ENCODE measurements at places on chromosomes 16 and 17.

- DNase-seq = no peak
These were observed 14.6 kb downstream of the CNGB1 start for GRCh38 chr16:57956270-57956808.

DNA sequence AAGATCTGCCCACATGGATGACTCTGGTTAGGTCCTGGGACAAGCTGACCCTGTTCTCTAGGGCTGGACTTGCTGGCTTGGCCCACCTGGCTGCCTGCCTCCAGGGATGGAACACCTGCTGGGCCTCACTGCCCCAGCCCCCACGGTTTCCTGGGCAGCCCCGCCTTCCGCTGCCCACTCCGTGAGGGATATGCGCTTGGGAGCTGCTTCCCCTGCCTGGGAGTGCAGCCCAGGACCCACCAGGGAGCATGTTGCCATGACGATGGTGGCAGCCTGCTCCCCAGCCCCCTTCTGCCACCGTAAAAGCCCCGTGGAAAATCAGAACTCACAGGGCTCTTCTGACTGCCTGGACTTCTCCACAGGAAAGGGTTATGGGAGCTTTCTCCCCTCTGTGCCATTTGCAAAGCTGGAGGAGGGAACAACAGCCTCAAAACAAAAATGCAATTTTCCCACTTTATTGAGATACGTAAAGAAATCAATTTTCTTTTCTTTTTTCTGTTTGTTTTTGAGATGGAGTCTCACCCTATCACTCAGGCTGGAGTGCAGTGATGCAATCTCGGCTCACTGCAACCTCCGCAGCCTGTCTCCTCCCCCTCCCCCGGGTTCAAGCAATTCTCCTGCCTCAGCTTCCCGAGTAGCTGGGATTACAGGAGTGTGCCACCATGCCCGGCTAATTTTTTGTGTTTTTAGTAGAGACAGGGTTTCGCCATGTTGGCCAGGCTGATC lies 18.0 kb upstream of the GAS7 start:
- DNase-seq = no peak

- DNase-seq = no peak
These were observed 160.9 kb upstream of the TOX3 start for GRCh38 chr16:52707676-52708337.

- DNase-seq = no peak
These were observed 176.4 kb upstream of the KCNJ16 start for GRCh38 chr17:69898601-69899000.

DNA sequence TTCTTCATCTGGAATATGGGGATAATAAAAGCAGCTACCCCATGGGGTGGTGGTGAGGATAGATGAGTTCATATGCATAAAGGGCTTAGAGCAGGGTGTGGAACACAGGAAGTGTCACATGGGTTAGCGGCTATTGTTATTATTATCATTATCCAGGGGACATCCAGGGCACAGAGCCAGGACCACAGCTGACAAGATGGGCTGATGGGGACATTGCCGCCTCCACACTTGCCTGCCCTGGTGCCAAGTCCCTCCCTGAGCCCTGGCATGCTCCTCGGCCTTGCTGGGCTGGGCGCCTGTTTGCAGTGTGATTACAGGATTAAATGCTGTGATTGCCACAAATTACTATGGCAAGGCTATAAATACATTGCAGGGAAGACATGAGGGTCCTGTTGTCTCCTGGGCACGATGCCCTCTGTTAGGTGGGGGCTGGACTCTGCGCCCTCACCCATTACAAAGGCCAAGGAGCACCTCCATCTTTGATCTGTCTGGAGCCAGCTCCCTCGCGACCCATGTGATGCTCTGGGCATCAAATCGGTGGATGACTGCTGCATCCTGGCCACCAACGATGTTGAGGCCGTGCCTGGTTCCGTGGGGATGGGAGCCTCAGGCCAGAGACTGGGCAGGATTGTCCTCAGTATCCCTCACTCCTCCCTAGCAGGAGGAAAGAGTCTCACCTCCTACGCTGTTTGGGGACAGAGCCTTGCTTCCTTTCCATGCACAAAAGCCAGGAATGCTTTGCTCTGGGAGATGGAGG lies 43.2 kb downstream of the PIMREG start:
- DNase-seq = no peak

DNA sequence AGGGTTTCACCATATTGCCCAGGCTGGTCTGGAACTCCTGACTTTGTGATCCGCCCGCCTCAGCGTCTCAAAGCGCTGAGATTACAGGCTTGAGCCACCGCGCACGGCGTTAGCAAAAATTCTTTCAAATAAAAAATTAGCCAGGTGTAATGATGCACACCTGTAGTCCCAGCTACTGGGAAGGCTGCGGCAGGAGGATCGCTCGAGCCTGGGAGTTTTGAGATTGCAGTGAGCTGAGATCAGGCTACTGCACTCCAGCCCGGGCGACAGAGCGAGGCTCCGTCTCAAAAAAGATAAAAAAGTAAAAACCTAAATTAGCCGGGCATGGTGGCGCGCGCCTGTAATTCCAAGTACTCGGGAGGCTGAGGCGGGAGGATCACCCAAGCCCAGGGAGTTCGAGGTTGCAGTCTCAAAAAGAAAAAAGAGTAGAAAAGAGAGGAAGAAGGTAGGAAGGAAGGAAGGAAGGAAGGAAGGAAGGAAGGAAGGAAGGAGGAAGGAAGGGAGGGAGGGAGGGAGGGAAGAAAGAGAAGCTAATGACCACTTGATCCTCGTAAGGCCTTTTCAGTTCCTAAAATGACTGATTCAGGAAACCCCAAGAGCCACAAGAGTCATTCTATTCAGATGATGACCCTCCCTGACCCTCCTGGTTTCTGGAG lies 59.2 kb downstream of the SRL start:
- no peak for DNase-seq

DNA sequence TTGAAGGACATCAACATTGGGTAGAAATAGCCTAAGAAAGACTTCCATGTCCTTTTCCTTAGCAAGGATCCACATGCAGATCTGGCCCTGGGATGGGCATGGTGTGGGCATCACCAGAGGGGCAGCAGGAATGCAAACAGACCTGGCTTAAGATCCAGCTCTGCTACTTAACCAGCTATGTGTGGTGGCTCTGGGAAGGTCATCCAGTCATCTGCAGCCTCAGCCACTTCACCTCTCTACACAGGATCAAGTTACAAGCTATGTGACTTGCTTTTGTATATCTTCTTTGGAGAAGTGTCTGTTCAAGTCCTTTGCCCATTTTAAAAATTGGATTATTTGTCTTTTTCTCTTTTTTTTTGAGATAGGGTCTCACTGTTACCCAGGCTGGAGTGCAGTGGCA lies 13.5 kb upstream of the ADORA2B start:
- no peak for DNase-seq

GRCh38 chr16:62870554-62870953 lies 834.3 kb upstream of the CDH8 start:
- DNase-seq = no peak

DNA sequence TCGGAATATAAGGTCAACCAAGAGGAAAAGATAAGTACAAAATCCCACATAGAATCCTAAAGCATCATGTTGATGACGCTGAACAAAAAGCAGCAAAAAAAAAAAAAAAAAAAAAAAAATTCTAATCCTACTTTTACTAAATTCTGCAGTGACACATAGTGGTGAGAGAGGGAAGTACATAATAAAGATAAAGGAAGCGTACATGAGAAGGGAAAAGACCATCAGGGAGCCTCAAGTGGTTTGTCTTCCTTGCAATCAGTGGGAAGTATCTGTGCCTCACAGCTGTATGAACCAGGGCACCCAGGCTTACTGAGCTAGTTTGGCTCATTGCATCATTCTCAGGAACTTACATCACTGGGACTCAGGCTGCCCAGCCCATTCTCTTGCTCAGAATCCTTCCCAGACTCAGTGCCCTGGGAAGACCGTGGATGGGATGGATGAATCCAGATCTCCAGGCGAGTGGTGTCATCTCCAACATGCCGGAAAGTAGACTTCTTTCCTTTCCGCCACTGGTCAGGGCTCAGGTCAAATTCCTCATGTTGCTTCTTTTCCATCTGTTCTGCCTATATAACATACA lies 21.2 kb downstream of the SMG6 start:
- DNase-seq = no peak

DNA sequence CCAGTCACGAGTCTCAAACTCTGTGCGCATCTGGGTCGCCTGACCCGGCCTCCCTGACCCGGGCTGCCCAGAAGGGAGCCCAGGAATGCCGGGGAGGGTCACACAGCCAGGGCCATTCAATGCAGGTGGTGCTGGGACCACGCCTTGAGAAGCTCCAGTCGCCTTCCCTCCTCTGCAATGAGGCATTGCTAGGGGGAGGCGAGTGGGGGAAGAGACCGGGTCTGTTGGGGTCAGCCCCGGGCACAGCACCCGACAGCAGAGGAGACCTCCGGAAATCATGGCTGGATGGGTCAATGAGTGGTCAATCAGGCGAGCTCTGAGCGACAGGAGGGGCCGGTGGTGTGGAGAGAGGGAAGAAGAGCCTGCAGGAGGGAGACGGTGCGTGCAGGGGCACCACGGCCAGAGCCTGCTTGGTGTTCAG lies 13.3 kb downstream of the JPH3 start:
- no peak for DNase-seq

DNA sequence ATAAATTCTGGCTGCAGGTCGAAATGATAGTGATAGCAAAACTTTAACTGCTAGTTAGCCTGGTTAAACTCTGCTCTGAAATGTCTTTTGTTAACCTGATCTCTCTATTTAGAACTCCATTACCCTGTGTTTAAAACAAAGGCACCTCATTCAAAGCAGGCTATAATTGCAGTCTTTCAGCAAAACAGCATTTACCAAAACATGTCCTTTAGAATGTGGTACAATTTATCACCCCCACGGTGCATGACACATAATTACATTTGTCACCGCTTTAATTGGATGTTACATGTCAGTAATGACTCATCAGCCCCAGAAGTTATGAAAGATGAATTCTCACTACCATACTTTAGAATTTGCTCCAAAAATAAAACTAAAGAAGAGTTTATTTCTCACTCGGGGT lies 295.4 kb downstream of the TOX3 start:
- no peak for DNase-seq

- no peak for DNase-seq
These were observed 64.5 kb upstream of the GNG13 start for GRCh38 chr16:865026-865425.

- DNase-seq = no peak
These were observed 9.8 kb downstream of the RHOT1 start for GRCh38 chr17:32152130-32152529.

- DNase-seq = peak; percentile 54
These were observed 45.8 kb downstream of the AKAP1 start for GRCh38 chr17:57130708-57131461.

- DNase-seq = no peak
These were observed 1.8 kb upstream of the PRSS53 start for GRCh38 chr16:31090540-31090939.

- no peak for DNase-seq
These were observed 481 bp downstream of the LYRM1 start for GRCh38 chr16:20901068-20901435.

GRCh38 chr17:18040261-18040858 lies 1.2 kb downstream of the GID4 start:
- no peak for DNase-seq

DNA sequence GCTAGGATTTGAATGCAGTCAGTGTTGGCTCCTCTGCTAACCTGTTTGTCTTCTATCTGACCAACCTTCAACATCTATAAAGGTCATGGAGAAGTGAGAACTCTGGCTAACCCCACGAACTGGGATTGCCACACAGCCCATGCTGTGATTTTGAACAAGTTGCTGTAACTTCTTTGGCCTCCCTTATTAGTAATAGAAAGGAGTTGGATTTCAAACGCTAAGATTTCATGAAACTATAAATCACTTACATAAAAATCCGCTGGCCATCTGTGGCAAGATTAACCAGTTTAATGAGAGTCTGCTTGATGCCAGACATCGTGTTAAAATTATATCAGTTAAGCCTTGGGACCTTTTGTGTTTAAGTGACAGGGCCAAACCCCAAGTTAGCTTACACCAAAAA lies 53.4 kb downstream of the HSD17B2 start:
- no peak for DNase-seq

DNA sequence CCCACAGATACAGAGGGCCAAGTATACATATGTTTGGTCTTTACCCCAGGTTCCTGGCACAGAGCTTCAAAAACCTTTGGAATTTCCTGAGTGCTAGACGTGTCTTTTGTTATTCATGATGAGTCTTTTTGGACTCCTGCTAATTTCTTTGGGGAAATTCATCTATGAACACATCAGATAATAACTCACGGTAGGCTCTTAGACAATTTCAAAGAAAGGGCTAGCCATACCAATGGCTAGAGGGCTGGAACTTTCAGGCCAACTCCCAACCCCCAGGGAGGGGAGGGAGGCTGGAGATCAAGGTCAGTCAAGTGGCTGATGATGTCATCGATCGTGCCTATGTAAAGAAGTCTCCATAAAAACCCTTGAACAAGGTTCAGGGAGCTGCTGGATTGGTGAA lies 101.9 kb downstream of the STX8 start:
- DNase-seq = no peak
